ENCODE measurements at places on chromosomes 2 and 18. TPM values are rescaled to one million over a fixed set of nuclear protein-coding genes. Genes with fewer than 3 reads are reported as not detected.

Gene RAMP1
- total RNA-seq = 11.2 TPM

Gene KIF1A
- total RNA-seq = not detected

Gene DPYSL5
- not detected for total RNA-seq

Gene TGFA
- total RNA-seq = 22.5 TPM

Gene DGUOK
- 92.3 TPM for total RNA-seq

Gene SP5
- not detected for total RNA-seq

Gene MC2R
- not detected for total RNA-seq

Gene ACKR3
- 0.29 TPM for total RNA-seq

Gene LIMS4
- total RNA-seq = 1.5 TPM

Gene STPG4
- total RNA-seq = 0.83 TPM

Gene TIMM21
- 48.3 TPM for total RNA-seq

DNA sequence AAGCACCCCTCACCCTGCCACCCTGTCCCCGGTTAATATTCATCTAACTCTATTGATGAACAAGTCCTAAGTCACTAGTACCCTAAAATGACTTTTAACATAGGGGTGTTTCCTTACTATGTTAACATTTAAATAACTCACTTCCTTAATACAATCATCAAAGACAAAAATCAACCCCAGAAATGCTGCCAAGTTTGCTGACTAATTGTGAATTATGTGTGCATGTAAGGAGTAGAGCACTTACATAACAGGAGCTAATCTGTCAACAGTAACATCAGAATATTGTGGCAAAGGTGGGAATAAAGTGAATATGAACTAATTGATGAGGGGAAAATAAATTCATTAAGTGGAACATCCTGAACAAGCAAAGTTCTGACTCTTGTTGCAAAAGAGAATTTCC, 81.4 kb upstream of the ERBB4 start:
- peaks cover 16% of the 10 kb centered on the region for H3K4me1 ChIP-seq
- DNase-seq = peak; percentile 79
- H3K27ac ChIP-seq = no peak overlapping the region
- H3K36me3 ChIP-seq = no peaks in the 10 kb centered on the region
- no peak overlapping the region for H3K4me3 ChIP-seq

DNA sequence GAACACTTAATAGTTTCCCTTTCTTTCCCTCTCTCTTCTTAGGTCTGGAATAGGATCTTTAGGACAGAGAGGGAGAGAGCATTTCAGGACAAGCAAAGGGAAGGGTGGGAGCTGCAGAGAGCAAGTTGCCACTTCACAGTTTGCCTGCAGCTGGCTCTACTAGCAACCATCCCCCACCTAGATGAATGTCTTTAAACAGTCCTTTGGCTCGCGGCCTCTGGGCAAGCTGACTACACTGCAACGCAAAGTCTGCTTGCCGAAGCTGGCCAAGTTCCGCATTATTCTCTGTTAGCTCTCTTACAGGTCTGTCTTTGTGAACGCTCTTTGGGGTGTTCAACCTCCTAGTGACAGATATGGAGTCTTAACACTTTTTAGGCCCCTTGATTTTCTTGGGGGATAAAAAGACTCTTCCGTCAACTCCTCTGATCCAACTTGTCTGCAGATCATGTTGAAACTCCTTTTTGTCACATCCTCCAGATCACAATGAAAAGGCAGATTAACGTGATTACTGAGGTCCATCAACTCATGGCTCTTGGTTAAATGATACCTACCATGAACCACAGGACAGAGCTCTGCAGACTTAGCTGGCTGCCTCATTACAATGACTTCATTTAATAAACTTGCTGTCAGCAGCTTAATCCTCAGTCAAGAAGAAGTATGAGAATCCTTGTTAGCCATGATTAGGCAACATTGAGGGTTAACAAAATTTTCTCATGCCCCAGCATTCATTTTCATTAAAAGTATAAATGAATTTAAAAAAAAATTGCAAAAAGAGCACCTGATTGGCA, 74.6 kb downstream of the SLC4A3 start:
- no peaks in the 10 kb centered on the region for H3K36me3 ChIP-seq
- peaks cover 20% of the 10 kb centered on the region for H3K4me1 ChIP-seq
- no peaks in the 10 kb centered on the region for H3K27me3 ChIP-seq
- H3K27ac ChIP-seq = no peak overlapping the region
- DNase-seq = peak; percentile 63

DNA sequence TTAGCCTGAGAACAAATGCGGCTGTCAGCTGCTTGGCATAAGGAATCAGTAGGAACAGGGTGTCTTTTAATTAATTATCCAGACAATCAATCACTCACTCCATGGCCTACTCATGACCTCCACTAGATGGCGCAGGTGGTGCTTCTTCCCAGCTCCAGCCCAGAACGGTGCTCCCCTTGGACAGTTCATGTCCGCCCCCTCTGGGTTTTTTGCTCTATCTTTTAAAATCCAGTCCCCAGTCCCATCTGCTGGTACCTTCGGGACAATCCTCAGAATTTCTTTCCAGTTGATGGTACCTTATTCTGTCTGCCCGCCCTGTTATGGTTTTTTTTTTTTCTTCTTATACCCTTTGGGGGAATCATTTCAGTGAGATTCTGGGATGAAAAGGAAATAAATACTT, 99.8 kb downstream of the CACNB4 start:
- DNase-seq = peak; percentile 75
- H3K36me3 ChIP-seq = no peaks in the 10 kb centered on the region
- no peak overlapping the region for H3K4me3 ChIP-seq
- no peak overlapping the region for H3K27ac ChIP-seq
- peaks cover 1% of the 10 kb centered on the region for H3K4me1 ChIP-seq

DNA sequence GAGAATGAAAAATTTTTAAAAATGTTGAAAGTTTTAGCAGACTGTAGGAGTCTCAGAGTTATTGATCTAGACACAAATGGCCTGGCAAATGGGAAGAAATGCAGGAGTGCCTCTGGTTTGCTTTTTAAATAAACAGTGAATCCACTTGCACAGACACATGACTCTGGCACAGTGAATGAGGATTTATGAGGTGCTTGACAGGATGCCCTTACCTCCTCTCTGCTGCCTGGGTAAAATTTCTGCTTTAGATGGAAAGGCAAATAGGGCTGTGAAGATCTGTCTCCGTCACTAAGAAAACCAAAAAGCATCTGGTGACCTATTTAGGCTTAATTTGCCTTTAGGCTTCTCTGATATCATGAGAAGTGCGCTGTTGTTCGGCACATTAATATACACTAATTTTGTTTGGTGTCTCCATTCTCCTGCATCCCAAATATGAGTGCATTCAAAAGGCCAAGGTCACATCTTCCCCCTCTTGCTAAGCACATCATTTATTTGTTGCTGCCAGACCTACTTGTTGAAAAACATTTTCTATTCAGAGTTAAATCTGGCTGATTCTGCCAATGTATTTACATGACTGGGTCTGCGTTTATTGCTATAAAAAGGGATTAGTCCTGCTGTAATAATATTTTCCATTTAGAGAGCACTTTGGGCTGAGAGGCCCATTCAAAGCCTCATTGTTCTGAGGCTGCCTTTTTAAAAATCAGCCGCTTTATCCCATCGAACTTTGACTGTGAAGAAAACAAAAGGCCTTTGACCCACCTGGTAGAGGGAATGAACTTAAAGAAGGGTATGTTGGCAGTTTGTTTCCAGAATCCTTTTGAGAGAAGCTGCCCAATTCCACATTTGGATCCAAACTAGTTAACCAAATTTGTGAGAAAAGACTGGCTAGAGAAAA, 94.9 kb downstream of the RNF152 start:
- no peak overlapping the region for H3K4me3 ChIP-seq
- no peaks in the 10 kb centered on the region for H3K4me1 ChIP-seq
- DNase-seq = no peak
- no peaks in the 10 kb centered on the region for H3K36me3 ChIP-seq
- H3K27me3 ChIP-seq = no peaks in the 10 kb centered on the region
- no peak overlapping the region for H3K27ac ChIP-seq

GRCh38 chr2:130332271-130333073, 10.2 kb upstream of the IMP4 start:
- no peaks in the 10 kb centered on the region for H3K27me3 ChIP-seq
- peaks cover 8% of the 10 kb centered on the region for H3K36me3 ChIP-seq
- H3K4me3 ChIP-seq = no peak overlapping the region
- DNase-seq = peak; percentile 84
- H3K4me1 ChIP-seq = peaks cover 15% of the 10 kb centered on the region

GRCh38 chr2:10237392-10238321, 65.0 kb upstream of the HPCAL1 start:
- H3K4me3 ChIP-seq = no peak overlapping the region
- H3K36me3 ChIP-seq = no peaks in the 10 kb centered on the region
- no peak overlapping the region for H3K27ac ChIP-seq
- H3K4me1 ChIP-seq = no peaks in the 10 kb centered on the region

- no peaks in the 10 kb centered on the region for H3K27me3 ChIP-seq
- peaks cover 32% of the 10 kb centered on the region for H3K4me1 ChIP-seq
- DNase-seq = peak; percentile 17
- H3K36me3 ChIP-seq = no peaks in the 10 kb centered on the region
Observed at GRCh38 chr2:237177052-237177451, 91.4 kb downstream of the COPS8 start.

- no peak for DNase-seq
- no peak overlapping the region for H3K27ac ChIP-seq
- H3K36me3 ChIP-seq = no peaks in the 10 kb centered on the region
- H3K4me3 ChIP-seq = no peak overlapping the region
- peaks cover 10% of the 10 kb centered on the region for H3K4me1 ChIP-seq
- no peaks in the 10 kb centered on the region for H3K27me3 ChIP-seq
Observed at GRCh38 chr2:197308585-197308984, 2.0 kb downstream of the ANKRD44 start.

DNA sequence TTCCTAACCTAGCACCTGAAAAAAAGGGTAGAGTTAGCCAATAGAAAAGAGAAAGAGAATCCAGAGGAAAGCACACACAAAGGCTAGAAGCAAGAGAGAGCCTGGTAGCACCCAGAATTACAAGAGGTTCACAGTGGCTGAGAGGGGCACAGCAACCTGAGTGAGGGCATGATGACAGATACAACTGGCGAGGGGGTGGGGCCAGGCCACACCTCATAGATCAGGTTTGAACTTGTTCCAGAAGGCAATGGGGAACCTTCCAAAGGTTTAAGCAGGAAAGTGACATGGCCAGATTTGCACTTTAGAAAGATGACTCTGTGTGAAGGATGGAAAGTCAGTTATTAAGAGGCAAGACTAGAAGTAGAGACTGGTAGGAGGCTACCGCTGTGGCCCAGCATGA, 148.0 kb downstream of the TTC32 start:
- H3K4me1 ChIP-seq = peaks cover 10% of the 10 kb centered on the region
- no peaks in the 10 kb centered on the region for H3K36me3 ChIP-seq
- no peak overlapping the region for H3K27ac ChIP-seq
- no peak overlapping the region for H3K4me3 ChIP-seq

- no peaks in the 10 kb centered on the region for H3K36me3 ChIP-seq
- H3K4me3 ChIP-seq = no peak overlapping the region
- H3K27me3 ChIP-seq = no peaks in the 10 kb centered on the region
- no peak overlapping the region for H3K27ac ChIP-seq
- no peaks in the 10 kb centered on the region for H3K4me1 ChIP-seq
Observed at GRCh38 chr18:42640160-42640559, 475.3 kb downstream of the RIT2 start.

DNA sequence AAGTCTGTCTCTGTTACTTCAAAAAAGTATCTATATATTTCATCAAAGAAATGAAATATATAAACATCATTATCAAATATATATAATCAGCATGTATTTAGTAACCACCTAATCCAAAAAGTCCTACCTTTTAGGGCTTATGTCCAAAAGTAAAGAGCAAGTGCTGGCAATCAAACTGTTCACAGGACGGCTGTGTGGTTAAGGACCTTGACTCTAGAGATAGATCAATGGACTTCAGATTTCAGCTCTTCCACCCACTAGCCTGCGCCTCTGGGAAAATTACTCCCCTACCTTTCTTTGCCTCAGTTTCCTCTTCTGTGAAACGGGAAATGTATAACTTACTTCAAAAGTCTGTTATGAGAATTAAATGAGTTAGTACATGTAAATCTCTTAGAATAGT, 29.4 kb downstream of the SATB2 start:
- H3K27me3 ChIP-seq = no peaks in the 10 kb centered on the region
- no peak overlapping the region for H3K4me3 ChIP-seq
- H3K4me1 ChIP-seq = no peaks in the 10 kb centered on the region
- H3K36me3 ChIP-seq = peaks cover 8% of the 10 kb centered on the region
- no peak for DNase-seq

- no peak for DNase-seq
- H3K27me3 ChIP-seq = peaks cover 11% of the 10 kb centered on the region
- H3K4me3 ChIP-seq = no peak overlapping the region
- no peaks in the 10 kb centered on the region for H3K36me3 ChIP-seq
Observed at GRCh38 chr2:3600256-3600855, 5.4 kb downstream of the COLEC11 start.

- H3K36me3 ChIP-seq = no peaks in the 10 kb centered on the region
- DNase-seq = no peak
- peaks cover 19% of the 10 kb centered on the region for H3K4me1 ChIP-seq
- H3K27me3 ChIP-seq = no peaks in the 10 kb centered on the region
- H3K27ac ChIP-seq = no peak overlapping the region
Observed at GRCh38 chr2:23420840-23421476, 36.0 kb downstream of the KLHL29 start.

DNA sequence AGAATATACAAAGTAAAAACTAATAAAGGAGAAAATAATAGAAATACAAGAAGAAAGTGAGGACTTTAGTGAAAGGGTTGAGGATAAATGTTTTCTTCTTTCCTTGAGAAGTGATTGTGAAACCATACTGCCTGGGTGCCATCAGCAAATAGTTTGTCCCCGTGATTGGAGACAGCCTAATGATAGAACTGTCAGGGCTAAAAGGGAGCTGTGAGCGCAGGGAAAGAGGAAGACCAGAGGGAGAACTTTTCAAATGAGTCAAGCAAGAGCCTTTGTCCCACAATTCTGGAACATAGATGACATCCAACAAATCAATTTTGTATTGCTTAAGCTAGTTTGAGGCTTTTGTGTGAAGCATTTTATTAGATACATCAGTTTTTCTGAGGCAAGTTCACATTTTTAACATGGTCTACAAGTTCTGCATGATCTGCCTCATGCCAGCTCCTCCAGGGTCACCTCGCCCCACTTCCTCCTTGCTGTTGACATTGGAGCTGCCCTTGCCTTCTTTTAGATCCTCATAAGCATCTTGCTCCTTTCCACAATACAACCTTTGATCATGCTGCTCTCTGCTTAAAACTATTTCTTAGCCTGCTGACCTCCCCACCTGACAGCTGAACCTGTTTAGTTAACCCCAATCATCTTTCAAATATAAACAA, 213.4 kb upstream of the REG3G start:
- H3K4me1 ChIP-seq = no peaks in the 10 kb centered on the region
- H3K4me3 ChIP-seq = no peak overlapping the region
- no peaks in the 10 kb centered on the region for H3K36me3 ChIP-seq
- peaks cover 11% of the 10 kb centered on the region for H3K27me3 ChIP-seq

- H3K4me1 ChIP-seq = peaks cover 22% of the 10 kb centered on the region
- H3K36me3 ChIP-seq = peaks cover 95% of the 10 kb centered on the region
- no peaks in the 10 kb centered on the region for H3K27me3 ChIP-seq
- peak; percentile 40 for DNase-seq
- peak overlapping the region; percentile 83 for H3K27ac ChIP-seq
Observed at GRCh38 chr2:43220229-43220751, 6.1 kb downstream of the ZFP36L2 start.

- no peaks in the 10 kb centered on the region for H3K27me3 ChIP-seq
- no peaks in the 10 kb centered on the region for H3K36me3 ChIP-seq
- H3K4me1 ChIP-seq = peaks cover 32% of the 10 kb centered on the region
Observed at GRCh38 chr2:102046135-102046986, 54.6 kb downstream of the IL1R2 start.
